ENCODE measurements at places on chromosomes 6 and 20.
A peak's percentile ranks its signal among the peaks of the same experiment; 100 is the strongest.

DNA sequence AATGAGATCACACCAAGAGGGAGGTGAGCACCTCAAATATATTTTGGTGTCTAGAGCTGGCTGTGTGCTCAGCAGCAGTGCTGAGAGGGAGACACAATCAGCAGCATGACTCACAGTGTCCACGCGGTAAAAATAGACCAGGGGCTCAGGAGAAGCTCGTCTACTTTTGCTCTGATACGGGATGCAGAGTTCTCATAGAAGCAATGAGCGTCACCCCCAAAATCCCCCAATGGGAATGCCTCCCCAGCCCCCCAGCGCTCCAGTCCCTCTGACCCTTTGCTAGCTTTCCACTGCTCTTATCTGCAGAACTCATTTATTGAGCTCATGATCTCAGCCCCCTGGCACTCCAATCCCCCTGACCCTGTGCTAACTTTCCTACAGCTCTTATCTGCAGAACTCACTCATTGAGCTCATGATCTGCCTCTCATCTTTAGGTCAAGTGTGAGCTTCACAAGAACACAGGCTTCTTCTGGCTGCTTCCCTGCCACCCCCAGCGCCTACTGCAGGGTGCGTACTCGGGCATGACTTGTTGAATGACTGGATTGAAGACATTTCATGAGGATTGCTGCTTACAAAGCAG lies 34.0 kb downstream of the SYNDIG1 start:
- DNase-seq = no peak

DNA sequence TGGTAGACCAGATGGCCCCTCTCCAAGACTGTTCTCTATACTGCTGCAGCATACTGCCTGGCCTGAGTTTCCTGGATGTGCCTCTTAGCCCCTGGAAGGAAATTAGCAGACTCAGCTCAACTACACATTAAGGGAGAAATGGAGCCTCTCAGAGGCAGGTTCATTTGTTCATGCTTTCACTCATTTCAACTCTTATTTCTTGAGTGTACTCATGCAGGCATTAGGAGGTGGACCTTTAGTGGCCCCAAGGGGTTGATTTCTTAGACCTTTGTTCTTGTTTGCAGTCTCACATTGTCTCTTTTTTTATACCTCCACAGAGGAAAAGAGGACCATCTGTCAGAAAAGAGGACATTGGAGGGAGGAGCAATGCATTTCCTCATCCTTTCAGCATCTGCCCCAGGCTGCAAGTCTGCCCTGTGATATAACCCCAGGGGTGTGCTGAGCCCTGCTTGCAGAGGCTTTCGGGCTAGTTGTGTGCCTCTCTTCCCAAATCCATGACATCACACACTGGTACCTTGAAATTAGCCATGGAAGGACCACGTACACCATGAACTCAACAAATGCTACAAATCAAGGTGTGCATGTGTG lies 456.2 kb downstream of the CD83 start:
- DNase-seq = no peak

DNA sequence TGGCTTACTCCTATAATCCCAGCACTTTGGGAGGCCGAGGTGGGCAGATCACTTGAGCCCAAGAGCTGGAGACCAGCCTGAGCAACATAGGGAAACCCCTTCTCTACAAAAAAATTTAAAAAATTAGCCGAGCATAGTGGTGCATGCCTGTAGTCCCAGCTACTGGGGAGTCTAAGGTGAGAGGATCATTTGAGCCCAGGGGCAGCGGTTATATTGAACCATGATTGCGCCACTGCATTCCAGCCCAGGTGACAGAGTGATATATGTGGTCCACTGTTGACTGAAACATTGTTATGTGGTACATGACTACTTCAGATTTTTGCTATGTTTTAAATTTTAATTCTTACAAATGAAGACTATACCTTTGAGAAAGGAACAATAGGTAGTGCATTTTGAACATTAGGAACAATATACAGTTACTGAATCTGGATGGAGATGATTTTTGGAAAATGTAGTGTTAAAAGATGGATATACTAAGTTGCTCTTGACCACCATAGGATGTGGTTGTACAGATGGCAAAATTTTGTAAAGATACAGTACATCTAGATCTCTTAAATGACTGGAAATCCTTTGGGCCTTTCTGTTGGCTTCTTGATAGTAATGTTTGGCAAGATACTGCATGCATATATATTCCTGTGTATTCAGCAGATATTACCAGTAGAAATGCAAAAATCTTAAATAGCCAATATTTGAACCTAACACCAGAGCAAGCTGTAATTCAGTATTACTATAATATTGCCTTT lies 35.9 kb downstream of the MAPK14 start:
- no peak for DNase-seq

GRCh38 chr20:63194007-63194796 lies 21.7 kb downstream of the YTHDF1 start:
- no peak for DNase-seq

DNA sequence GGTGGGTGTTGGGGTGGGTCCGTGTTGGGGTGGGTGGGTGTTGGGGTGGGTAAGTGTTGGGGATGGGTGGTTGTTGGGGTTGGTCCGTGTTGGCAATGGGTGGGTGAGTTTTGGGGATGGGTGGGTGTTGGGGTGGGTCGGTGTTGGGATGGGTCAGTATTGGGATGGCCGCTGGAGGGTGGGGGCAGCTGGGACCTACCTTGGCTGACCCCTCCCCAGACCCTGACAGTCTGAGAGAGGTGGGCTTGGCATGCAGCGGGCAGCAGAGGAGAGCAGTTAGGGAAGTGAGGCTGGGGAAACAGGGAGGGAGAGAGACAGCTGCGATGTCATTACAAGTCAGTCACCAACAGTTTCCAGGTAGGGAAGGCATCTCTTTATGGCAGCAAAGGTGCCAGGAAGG lies 23.1 kb upstream of the GATA5 start:
- DNase-seq = no peak

- DNase-seq = no peak
Observed at GRCh38 chr6:137089305-137089704, 44.5 kb upstream of the IL20RA start.

DNA sequence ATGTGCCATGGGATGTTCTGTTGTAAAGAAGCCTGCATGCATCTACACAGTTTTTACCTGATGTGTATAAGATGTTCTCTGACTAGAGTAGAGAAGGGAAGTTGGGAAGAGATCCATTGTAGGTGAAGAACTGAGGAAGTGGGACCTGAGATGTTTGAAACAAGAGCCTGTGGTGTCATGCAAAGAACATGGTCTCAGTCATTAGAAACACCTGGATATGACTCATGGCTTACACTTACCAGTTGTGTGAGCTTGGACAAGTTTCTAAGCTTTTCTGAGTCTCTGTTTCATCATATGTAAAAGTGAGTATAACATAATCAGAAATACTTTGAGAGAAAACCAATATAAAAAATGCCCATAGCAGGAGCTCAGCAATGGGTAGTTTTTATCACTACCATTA lies 51.9 kb upstream of the SEC63 start:
- no peak for DNase-seq

DNA sequence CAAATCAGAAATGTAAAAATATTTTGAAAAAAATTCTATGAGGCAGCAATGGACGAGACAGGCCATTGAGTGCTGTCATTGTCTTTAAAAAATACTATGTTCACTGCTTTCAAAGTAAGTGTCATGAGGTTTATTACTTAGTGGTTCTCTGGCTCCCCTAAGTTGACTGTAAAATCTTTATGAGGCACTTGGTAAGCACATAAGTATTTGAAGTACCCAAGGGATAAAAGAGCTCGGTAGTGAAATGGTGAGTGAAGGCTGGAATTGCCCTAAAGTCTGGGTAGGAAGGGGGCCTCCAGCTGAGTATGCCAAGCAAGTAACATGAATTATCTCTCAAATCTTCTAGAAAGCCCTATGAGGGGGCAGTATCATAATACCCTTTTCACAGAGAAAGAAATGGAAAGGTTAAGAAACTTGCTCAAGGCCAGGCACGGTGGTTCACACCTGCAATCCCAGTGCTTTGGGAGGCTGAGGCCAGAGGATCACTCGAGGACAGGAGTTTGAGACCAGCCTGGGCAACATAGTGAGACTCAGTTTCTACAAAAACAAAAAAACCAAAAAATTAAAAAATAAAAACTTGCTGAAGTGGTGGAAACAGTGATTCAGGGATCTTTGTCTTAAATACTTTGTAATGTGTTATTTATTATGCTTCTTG lies 5.5 kb upstream of the CTCFL start:
- no peak for DNase-seq

DNA sequence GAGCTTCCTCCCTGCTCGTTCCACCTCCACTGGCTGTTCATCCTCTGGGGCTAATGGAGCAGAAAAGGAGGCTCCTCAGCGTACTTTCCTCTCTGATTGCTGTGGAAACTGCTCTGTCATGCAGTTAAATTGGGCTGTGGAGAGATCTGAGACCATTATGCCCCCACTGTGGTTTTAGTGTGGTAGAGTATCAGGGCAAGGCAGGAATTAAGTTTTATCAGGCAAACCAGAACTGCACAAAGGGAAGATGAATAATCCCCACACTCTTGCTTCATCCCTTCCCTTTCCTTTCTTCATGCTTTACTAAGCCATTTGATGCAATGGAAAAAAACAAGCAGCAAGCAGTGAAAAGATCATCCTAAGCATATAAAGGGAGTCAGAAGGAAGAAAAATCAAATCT lies 11.9 kb upstream of the ME1 start:
- DNase-seq = peak; percentile 74

GRCh38 chr6:139016337-139017213 lies 12.0 kb upstream of the ABRACL start:
- DNase-seq = peak; percentile 54

DNA sequence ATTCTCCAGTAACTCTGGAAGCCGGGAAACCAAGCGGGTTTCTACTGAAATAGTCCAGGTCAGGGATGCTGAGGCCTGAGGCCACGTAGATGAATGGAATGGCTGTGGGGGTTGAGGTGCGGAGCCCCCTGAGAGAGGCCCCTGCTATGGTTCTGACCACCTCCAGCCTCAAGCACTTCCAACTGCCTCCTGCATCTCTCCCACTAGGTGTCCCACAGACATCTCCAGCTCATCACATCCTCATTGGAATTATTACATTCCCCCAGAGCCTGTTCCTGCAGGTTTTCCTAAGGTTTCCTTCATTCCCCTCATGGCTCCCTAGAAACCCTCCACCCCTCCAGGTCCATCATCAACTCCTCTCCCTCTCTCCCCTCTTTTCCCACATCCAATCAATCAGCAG lies 48.7 kb downstream of the UNC5CL start:
- no peak for DNase-seq

- no peak for DNase-seq
Observed at GRCh38 chr6:10266061-10266460, 148.8 kb downstream of the TFAP2A start.

DNA sequence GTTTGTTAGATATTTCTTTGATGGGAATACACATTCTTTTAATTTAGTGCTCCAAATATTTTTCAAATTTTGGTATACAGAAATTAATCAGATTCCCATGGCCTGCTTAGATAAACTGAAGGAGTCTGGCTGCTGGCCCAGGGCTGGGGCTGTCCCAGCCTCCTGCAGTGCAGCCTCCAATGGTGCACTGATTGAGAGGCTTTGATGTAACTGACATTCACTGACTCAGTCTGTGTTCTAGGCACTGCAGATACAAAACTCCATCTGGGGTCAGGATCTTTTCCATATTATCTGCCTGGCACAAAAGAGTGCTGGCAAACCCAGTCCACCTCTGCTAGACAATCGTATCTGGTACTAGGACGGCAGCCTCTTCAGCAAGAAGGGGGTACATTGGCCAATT lies 64.8 kb downstream of the GRIK2 start:
- no peak for DNase-seq

GRCh38 chr20:56967916-56968315 lies 298.5 kb downstream of the BMP7 start:
- DNase-seq = no peak

DNA sequence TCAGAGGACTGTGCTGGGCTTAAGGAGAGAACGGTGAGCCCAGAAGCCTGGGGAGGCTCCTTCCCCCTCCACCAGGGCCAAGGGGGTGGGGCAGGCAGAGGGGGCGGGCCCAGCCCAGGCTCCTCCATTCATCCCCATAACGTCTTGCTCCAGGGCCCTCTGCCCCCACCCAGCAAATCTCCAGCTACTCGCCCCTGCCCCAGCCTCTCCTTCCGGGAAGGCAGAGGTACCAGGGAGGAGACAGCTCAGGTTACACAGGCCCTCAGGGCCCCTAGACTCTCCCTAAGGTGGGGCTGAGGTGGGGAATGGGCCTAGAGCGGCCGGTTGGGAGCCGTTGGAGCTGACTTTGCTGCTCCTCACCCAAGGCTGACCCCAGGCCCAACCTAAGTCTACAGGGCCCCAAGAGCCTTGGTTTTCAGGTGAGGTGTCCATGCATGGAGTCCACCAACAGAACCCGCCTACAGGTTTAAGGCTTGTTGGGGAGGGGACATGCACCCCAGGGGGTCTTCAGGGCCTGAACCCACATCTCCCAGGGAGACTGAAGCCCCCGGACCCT lies 1.2 kb downstream of the LAMA5 start:
- no peak for DNase-seq

- no peak for DNase-seq
Observed at GRCh38 chr20:58402827-58403226, 13.8 kb downstream of the VAPB start.

DNA sequence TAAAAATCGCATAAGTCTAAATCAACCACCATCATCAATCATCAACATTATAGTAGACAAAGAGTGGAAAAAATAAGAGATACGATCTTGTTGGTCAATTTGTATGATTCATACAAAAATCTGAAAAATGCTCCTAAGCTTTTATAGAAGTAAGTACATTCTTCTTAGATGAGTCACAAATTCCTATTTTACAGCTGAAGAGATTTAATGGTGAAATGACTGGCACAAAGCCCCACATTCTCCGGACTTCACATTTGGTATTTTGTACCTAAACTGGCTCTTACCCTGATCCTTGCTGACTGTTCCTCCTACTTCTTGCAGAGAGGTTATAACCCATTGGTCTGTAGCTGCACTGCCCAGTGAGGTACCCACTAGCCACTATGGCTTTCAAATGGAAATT lies 29.9 kb upstream of the PREP start:
- DNase-seq = peak; percentile 21

GRCh38 chr6:148805777-148806176 lies 58.9 kb downstream of the UST start:
- DNase-seq = no peak

- no peak for DNase-seq
Observed at GRCh38 chr20:30484749-30485070, 772.8 kb upstream of the DEFB115 start.
